ENCODE measurements at places on chromosomes 16 and 17. TPM values are rescaled to one million over a fixed set of nuclear protein-coding genes. Genes with fewer than 3 reads are reported as not detected.

The THAP11 gene
- 46.8 TPM for total RNA-seq

The HOXB6 gene
- 1.8 TPM for total RNA-seq

The AOC2 gene
- 4.2 TPM for total RNA-seq

GRCh38 chr17:41518031-41518430 is 659 bp downstream of the KRT15 start:
- H3K27ac ChIP-seq, result no peak overlapping the region
- no peak for DNase-seq
- H3K36me3 ChIP-seq, result no peaks in the 10 kb centered on the region
- H3K27me3 ChIP-seq, result no peaks in the 10 kb centered on the region
- H3K4me3 ChIP-seq, result no peak overlapping the region
- peaks cover 41% of the 10 kb centered on the region for H3K4me1 ChIP-seq

GRCh38 chr16:81931927-81932326 is 79.3 kb downstream of the SDR42E1 start:
- no peak overlapping the region for H3K4me3 ChIP-seq
- no peaks in the 10 kb centered on the region for H3K4me1 ChIP-seq
- no peak for DNase-seq
- no peak overlapping the region for H3K27ac ChIP-seq
- H3K27me3 ChIP-seq, result no peaks in the 10 kb centered on the region

- peaks cover 20% of the 10 kb centered on the region for H3K4me1 ChIP-seq
- no peak overlapping the region for H3K4me3 ChIP-seq
- H3K36me3 ChIP-seq, result no peaks in the 10 kb centered on the region
- H3K27me3 ChIP-seq, result no peaks in the 10 kb centered on the region
Measured at GRCh38 chr17:49985310-49985990, 9.6 kb downstream of the DLX3 start.

Data from Caco-2 (cell line).